ENCODE measurements at places on chromosomes 12 and 14.

DNA sequence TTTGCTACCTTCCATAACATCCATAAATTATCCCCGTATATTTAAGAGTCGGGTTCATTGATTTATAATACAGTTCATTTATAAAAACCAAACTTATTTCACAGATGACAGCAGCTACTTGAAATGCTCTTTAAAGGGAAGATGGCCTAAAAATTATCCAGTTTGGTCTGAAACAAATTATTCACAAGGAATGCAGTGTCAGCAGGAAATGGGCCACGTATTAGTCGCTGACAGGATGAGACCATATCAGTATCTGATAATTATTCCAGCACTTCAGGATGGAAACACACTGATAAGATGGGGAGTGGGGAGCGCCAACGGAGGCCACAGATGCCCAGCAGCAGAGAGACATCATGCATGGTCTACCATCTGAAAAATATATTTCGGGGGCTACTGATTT is 60.5 kb upstream of the TMEM132D start:
- no peak for DNase-seq

DNA sequence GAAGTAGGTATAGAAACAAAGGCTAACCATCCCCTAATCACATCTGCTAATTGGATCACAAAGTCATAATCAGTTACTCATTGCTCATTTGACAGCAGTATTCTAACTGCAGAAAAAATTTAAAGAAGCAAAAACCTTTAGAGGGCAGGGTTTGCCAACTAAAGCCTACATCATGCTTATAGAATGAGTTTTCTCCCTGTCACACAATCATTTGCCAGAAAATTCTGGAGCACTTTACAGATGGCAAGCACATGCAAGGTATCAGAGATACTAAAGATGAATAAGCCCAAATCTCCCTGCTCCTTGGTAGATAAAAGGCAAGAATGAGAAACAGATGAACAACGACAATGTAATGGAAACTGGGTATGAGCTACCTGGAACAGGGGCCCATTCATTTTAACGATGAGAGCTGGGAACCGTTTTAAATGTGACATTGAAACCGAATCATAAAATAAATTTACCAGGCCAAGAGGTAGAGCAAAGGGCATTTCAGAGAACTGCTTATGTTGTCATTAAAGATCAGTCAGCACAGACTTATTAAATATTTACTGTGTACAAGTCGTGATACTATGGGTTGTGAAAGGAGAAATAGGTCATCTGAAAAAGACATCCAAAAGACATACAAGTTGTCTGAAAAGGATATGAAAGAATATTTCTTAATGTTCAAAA is 211.4 kb upstream of the ABCD2 start:
- no peak for DNase-seq

GRCh38 chr14:75860561-75861160 is 121.1 kb downstream of the TGFB3 start:
- no peak for DNase-seq

- no peak for DNase-seq
Observed at GRCh38 chr14:37406095-37406494, 189.0 kb downstream of the FOXA1 start.

Data from cardiac septum (tissue), 1 donor.